Effector memory CD8-positive, alpha-beta T cell (primary cell): ENCODE measurements at places on chromosomes 4 and X.

- no peak overlapping the region for H3K27ac ChIP-seq
- no peak overlapping the region for H3K4me3 ChIP-seq
- no peaks in the 10 kb centered on the region for H3K27me3 ChIP-seq
Observed at GRCh38 chrX:35098419-35098818, 155.8 kb downstream of the FAM47B start.

- no peak overlapping the region for H3K4me3 ChIP-seq
- H3K4me1 ChIP-seq, result no peaks in the 10 kb centered on the region
- peaks cover 16% of the 10 kb centered on the region for H3K27me3 ChIP-seq
- DNase-seq, result no peak
- no peaks in the 10 kb centered on the region for H3K36me3 ChIP-seq
Observed at GRCh38 chrX:103423955-103424638, 47.8 kb downstream of the BEX3 start.

DNA sequence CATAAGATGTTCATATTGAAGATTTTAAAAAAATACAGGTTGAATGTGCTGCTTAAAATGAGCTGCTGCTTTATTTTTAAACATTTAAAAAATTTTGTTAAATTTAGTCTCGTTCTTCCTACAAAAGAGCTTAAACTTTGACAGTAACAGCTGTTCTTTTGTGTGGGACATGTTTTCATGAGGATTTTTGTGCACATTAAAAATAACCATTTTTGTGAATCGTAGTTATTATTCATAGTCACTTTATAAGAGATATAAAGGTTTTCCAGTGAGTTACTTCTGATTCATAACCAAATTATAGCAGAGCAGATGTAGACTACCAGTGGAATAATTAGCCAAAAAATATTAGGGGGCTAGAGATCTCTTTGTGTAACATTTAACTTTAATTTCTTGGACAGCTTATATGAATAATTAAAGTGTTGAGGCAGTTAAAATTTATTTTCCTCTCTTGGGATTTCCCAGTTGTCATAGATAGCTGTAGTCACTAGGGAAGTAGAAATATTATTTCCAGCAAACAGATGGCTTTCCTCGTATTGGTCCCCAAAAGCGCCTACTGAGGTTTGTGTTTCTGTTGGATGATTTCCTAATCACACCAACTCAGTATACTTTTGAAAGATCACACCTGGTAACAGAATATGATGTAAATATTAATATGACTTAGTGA is 24.2 kb downstream of the RBPJ start:
- DNase-seq, result no peak
- H3K4me1 ChIP-seq, result peaks cover 44% of the 10 kb centered on the region
- no peak overlapping the region for H3K4me3 ChIP-seq

GRCh38 chr4:185222598-185222997 is 13.2 kb downstream of the SNX25 start:
- peaks cover 4% of the 10 kb centered on the region for H3K4me1 ChIP-seq
- H3K4me3 ChIP-seq, result no peak overlapping the region
- DNase-seq, result no peak
- H3K36me3 ChIP-seq, result peaks cover 6% of the 10 kb centered on the region

GRCh38 chr4:112589206-112589605 is 47.5 kb downstream of the ZGRF1 start:
- H3K36me3 ChIP-seq, result no peaks in the 10 kb centered on the region
- no peak overlapping the region for H3K27ac ChIP-seq
- H3K4me1 ChIP-seq, result no peaks in the 10 kb centered on the region
- DNase-seq, result no peak
- H3K4me3 ChIP-seq, result no peak overlapping the region
- no peaks in the 10 kb centered on the region for H3K27me3 ChIP-seq

DNA sequence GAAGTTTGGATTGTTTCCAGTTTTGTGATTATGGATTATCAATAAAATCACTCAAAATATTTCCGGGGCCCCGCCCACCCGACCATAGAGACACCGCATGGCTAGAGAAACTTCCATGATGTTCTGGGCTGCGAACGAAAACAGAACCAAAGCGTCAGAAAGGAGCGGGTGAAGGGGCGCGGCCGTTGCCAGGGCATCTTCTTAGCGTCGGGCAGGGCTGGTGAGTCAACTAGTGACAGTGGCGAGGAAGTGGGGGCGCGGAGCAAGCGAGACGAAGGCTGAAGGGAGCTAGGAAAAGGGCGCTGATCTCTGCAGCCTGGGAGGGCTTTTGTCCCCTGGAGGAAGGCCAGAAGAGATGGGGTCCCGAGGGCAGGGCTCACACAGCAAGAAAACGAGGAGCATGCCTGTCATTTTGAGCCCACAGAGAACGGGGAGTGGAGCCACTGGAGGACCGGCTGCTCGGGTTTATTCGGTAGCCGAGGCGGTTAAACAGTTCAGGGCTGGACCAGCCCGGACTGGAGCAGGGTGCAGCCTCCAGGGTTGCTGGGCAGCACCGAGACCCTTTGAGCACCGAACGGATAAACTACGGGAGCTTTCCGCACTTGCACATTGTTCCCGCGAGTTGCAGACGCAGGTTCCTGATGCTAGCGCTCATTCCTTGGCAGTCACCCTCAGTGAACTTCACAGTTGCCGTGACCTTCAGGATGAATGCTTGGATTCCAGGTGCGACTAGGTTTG is 298.1 kb upstream of the TRPC5 start:
- no peaks in the 10 kb centered on the region for H3K27me3 ChIP-seq
- no peak overlapping the region for H3K27ac ChIP-seq
- H3K4me3 ChIP-seq, result no peak overlapping the region

DNA sequence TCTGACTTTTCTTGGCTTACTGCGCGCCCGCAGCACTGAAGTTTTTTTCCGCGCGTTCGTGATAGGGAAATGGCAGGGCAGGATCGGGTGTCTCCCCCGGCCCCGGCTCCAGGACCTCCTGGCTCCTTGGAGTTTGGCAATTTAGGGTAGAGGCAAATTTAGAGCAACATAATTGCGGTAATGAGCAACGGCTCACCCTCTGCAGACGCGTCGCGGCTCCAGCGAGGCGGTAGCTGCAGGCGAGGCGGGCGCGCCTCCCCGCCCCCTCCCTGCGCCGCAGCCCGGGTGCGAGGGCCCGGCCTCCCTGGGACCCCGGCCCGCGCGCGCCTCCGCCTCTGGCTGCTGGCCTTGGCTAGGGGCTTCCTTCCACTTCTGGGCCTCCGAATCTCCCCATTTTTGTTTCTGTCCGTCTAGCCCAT is 6.2 kb downstream of the MSX1 start:
- H3K27ac ChIP-seq, result no peak overlapping the region
- no peak for DNase-seq
- H3K4me1 ChIP-seq, result peaks cover 12% of the 10 kb centered on the region

DNA sequence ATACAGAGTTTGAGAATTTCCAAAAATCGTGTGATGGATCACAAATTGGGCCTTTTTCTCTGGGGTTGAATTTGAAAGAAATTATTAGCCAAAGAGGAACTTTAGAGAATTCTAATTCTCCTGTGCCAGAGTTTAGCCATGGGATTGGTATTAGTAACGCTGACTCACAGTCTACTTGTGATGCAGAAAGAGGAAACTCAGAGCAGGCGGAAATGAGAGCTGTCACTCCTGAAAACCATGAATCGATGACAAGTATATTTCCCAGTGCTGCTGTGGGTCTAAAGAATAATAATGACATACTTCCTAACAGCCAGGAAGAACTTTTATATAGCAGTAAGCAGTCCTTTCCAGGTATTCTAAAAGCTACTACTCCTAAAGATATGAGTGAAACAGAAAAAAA is 64.9 kb downstream of the N4BP2 start:
- peak overlapping the region; percentile 8 for H3K27ac ChIP-seq
- no peaks in the 10 kb centered on the region for H3K27me3 ChIP-seq
- H3K4me3 ChIP-seq, result no peak overlapping the region
- H3K36me3 ChIP-seq, result peaks cover 17% of the 10 kb centered on the region
- DNase-seq, result no peak
- peaks cover 2% of the 10 kb centered on the region for H3K4me1 ChIP-seq

DNA sequence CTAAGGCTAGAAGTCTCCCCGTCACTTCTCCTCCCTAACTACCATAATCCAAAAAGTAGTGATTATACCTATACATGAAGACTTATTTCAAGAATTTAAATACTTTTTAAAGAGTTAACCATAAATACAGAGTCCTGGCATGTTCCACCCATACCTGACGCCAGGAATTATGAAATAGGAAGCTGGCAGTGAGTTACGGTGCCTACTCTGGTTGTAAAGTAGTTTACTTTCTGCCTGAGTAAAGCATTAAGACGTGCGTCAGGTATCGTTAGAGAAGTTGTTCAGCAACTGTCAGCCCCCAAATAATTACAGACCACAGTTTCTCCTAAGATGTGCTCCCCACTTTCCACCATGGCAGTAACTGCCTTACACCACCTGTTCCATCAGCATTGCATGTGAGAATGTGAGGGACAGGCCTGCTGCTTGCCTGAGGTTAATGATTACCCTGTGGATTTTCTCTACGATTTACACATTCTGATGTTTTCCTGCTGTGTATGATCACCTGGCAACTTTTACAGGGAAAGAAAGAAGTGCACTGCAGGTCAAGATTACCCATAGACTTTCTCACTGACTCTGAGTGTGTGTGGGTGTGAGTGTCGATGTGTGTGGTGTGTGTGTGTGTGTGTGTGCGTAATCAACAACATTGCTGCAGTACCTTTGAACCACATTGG is 92.3 kb upstream of the SLC7A11 start:
- no peak overlapping the region for H3K27ac ChIP-seq
- H3K36me3 ChIP-seq, result no peaks in the 10 kb centered on the region
- no peak overlapping the region for H3K4me3 ChIP-seq
- no peaks in the 10 kb centered on the region for H3K4me1 ChIP-seq
- no peak for DNase-seq

GRCh38 chr4:153649572-153649991 is 34.5 kb upstream of the TLR2 start:
- no peak overlapping the region for H3K27ac ChIP-seq
- DNase-seq, result no peak
- H3K4me3 ChIP-seq, result no peak overlapping the region
- no peaks in the 10 kb centered on the region for H3K36me3 ChIP-seq
- H3K27me3 ChIP-seq, result no peaks in the 10 kb centered on the region

DNA sequence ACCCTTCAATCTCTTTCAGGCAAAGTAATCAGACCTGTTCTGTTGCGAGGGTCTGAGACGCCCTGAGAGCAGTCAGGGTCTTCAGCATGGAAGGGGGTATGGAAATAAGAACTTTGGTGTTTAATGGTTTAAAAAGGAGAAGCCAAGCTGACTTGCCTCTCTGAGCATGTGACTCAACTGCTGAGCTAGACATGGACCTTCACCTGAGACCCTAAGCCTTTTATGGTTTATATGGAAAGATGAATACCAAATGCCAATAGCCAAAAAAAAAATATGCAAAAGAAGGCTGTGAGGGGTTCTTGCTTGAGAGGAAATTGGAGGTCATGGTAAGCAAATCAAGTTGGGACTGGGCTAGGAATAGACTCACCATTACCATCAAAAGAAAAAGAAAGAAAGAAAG is 30.6 kb downstream of the CHRNA9 start:
- no peak for DNase-seq
- H3K36me3 ChIP-seq, result no peaks in the 10 kb centered on the region
- no peaks in the 10 kb centered on the region for H3K4me1 ChIP-seq

GRCh38 chr4:159445692-159446091 is 342.8 kb downstream of the RAPGEF2 start:
- no peak overlapping the region for H3K4me3 ChIP-seq
- peaks cover 2% of the 10 kb centered on the region for H3K4me1 ChIP-seq
- H3K36me3 ChIP-seq, result no peaks in the 10 kb centered on the region
- DNase-seq, result no peak

DNA sequence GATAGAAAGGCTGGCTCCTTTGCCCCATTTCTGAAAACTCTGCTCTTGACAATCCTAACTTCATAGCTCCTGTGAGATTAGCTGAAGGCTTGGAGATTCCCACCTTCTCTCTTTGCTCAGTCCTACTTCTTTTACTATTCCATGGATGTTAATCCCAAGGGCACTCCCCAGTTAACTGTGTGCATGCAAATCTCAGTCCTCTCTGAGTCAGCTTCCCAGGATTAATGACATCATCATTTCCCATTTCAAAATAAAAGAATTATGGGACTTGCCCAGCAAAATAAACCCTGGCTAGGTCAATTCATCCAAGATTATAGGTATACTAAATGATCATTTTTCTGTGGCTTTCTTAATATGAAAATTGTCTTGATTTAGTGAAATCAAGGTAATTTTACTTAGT is 328.6 kb upstream of the NR3C2 start:
- H3K36me3 ChIP-seq, result no peaks in the 10 kb centered on the region
- H3K27ac ChIP-seq, result no peak overlapping the region
- DNase-seq, result no peak
- no peaks in the 10 kb centered on the region for H3K4me1 ChIP-seq

DNA sequence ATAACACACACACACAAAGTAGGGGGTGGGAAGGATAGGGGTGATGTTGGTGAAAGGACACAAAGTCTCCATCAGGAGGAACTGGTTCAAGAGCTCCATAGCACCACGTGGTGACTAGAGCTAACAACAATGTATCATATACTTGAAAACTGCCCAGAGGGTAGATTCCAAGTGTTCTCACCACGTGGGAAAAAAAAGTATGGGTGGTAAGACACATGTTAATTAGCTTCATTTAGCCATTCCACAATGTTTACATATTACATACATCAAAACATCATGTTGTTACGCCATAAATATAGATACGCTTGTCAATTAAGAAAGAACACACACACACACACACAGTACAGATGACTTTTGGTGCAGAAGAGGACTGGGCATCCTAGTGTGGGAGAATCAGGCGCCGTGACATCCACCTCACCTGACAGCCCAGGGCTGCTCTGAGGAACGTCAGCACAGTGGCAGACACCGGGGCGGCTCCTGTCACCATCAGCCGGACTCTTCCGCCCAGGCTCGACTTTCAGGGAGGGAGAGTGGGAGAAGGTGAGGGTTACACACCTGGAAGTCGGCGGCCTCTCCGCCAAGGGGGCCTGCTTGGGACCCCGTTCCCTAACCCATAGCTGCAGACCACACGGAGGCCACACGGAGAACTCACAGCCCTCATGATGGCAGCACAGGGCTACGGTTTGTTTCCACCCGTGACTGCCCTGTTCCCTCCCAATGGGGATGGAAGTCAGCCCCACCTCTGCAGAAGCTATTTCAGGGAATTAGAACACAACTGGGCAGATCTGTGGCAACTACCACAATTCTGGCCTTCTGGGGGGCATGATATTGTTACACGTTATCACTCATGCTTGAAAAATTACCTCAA is 31.8 kb upstream of the CENPU start:
- H3K36me3 ChIP-seq, result peaks cover 12% of the 10 kb centered on the region
- no peak overlapping the region for H3K27ac ChIP-seq
- H3K27me3 ChIP-seq, result no peaks in the 10 kb centered on the region
- peaks cover 4% of the 10 kb centered on the region for H3K4me1 ChIP-seq
- DNase-seq, result no peak
- H3K4me3 ChIP-seq, result no peak overlapping the region
